ENCODE measurements at places on chromosomes 2 and 18.

- DNase-seq, result peak; percentile 38
Measured at GRCh38 chr2:181471783-181472182, 14.6 kb downstream of the ITGA4 start.

DNA sequence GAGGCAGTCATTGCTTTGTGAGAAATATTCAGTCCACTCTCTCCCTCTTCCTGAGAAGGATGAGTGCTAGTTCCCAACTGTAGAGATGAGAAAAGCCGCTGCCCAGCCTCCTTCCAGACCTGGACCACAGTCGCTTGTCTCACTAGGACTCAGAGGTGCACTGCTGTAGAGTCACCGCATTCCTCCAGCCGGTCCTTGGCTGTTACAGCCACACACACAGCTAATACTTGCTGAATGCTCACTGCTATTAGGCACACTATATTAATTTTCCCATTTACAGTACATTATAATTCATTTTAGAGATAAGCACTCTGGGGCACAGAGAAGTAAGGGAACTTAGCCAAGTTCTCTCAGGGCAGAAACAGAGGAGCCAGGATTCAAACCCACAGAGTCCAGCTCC is 10.0 kb upstream of the FABP1 start:
- no peak for DNase-seq

DNA sequence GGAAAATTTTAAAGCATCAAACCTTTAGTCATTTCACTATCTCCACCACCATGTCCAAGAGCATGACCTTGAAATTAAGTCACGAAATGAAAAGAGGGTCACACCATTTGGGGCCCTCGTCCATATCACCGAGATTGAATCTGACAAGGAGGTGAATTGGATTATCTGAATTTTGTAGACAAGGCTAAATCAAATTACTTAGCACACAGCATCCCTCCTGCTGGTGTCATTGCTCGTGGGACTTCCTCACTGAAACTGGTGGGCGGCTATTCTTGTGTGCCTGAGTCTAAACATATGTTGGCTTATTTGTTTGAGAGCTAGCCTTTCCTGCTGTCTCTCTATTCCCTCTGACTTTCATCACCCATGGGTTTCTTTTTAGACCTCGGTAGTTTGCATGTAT is 64.6 kb upstream of the CNGA3 start:
- DNase-seq, result no peak

- no peak for DNase-seq
Measured at GRCh38 chr2:100230754-100231153, 88.4 kb upstream of the AFF3 start.

DNA sequence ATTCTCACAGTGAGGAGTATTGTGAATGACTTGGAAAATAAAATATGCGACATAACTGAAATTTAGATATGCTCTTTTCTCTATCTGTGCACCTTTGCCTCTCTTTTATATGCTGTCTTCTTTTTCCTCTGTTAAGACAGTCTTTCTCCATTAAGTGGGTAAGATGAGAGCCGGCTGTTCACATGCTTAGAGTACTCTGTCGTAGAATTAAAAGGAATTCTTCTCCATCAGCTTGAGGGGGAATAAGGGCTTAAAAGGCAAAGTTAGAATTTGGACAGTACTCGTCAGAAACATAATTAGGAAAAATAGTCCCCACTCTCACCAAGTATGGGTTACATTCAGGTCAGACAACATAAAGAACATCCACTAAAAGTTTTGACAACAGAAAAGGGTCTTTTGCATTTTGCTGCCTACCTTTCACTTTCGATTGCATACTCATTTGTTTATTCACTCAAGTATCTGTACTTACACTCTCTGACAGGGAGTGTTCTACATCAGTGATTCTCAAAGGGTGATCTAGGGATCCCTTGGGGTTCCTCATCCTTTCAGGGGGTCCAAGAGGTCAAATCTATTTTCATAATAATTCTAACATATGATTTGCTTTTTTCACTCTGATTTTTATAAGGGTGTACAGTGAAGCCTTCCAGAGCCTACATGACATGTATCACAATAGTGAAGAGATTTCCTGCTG is 48.0 kb downstream of the ARHGAP15 start:
- DNase-seq, result no peak

DNA sequence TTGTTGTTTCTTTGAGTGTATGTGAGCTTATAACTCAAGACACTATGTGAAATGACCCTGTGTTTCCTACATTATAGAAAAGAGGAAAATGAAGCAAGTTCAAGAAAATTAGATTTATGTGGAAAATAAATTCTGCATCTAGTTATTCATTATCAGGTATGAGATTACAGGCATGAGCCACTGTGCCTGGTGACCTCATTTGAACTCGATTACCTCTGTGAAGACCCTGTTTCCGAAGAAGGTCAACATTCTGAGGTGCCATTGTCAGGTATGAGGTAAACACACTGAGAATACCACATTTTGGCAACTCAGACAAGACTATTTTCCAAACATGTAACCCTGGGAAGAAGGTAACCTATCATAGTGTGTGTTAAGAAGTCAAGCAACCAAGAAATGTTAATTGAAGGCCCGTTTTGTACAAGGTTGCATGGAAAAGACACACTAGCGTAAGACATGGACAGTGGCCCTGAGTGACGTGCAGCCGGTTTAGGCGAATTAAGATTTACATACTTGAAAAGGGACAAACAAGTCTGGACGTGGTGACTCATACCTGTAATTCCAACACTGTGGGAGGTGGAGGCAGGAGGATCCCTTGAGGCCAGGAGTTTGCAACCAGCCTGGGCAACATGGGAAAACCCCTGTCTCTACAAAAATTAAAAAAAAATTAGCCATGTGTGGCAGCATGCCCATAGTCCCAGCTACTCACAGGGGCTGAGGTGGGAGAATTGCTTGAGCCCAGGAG is 186.6 kb downstream of the NEDD4L start:
- DNase-seq, result no peak

GRCh38 chr18:78792736-78793135 is 186.9 kb upstream of the SALL3 start:
- DNase-seq, result no peak

DNA sequence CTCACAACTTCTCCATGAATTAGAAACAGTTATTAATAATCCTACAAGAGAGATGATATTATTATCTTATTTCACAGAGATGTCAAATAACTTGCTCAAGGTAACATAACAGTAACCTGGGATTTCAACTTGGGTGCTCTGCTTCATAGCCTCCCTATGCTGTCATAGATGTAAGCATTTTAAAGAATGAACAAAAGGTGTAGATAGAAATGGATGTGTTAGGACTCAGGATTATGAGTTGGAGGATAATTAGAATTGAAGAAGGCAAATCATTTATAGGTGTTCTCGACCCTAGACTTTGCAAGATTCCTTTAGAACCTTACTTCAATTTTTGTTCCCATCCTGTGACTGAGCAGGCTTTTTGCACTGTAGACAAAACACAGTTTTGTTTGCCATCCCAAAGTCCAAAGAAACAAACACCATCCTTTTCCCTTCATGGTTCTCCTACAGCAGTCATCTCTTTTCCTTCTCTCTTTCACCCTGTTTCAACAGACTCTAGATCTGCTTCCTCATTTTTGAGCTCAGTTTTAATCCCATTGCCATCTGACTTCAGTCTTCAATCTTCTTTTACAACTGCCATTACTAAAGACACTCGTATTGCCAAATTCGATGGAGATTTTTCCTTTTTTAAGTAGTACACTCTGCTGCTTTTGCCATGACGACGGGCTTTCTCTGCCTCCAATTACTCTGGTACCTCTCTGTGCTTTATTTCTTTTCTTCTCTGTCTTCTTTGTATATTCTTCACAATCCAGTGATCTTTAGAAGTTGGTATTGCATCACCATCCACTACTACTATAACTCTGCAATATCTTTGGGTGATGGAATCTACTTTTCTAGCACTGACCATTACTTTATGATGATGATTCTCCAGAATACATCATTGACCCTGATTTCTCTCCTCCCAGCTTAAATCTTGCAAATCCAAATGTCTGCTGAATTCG is 4.5 kb downstream of the HNMT start:
- no peak for DNase-seq

DNA sequence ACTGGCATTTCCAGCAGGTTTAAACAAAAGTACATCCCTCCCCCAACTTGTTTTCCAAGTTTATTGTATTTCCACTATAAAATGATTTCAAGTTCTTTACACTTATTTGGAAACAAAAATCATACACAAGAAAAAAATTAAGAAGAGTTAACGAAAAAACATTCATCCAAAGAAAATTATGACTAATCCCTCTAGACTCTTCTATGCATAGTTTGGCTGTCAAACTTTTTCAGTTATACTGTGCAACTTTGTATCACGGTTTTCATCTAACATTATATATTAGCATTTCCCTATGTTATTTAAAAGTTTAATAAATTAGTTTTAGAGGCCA is 627 bp downstream of the WDCP start:
- DNase-seq, result no peak

- DNase-seq, result no peak
Measured at GRCh38 chr2:6683516-6683915, 182.2 kb downstream of the CMPK2 start.

GRCh38 chr18:37499044-37499443 is 66.6 kb downstream of the CELF4 start:
- DNase-seq, result no peak

- DNase-seq, result no peak
Measured at GRCh38 chr2:226793646-226794045, 6.0 kb downstream of the IRS1 start.

DNA sequence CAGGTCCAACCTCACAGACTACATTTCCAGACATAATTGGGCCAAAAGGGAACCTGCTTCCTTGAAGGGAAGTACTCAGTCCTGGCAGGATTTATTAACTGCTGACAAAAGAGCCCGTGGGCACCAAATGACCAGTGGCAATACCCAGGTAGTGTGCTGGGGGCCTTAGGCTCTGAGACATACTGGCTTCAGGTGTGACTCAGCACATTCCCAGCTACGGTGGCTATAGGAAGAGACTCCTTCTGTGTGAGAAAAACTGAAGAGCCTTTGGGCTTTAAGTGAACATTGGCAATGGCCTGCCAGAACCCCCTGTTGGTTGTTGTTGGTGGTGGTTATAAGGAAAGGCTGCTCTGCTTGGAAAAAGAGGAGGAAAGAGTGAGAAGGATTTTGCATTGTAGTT is 401.8 kb downstream of the KCNJ3 start:
- DNase-seq, result no peak

DNA sequence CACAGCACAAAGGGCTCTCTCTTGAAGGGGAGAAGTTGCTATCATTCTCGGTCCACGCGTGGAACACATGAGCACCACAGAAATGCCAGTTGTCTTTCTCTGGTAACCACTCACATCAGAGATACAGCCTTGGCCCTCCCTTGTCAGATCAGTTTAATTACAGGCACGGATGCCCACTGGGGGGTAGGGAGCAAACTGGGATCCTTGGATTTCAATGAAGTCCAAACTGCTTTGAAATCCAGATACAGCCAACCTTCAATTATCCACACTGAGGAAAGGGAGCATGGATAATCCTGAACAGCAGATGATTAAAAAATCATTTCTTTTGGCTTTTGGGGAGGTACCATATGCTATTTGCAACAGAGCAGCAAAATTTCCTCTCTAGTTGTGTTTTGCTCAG is 63.7 kb upstream of the DAPL1 start:
- DNase-seq, result no peak

DNA sequence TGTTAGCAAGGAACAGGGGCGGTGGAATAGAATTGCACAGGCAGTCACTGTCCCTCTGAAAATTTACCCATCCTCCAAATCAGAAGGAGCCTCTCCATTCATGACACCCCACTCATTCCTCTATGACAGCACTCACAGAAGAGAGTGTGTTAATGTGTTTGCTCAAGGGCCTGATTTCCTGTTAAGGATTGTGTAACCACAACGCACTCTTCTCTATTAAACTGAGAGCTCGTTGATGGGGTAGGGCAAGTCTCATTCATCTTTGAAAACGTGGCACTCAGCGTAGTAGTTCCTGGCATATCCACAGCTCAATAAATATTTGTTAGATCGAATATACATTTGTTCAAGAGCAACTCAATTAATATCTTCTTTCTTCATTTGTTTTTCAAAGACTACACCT is 106.4 kb downstream of the VAPA start:
- DNase-seq, result no peak

GRCh38 chr2:162053066-162053807 is 20.8 kb downstream of the DPP4 start:
- no peak for DNase-seq

DNA sequence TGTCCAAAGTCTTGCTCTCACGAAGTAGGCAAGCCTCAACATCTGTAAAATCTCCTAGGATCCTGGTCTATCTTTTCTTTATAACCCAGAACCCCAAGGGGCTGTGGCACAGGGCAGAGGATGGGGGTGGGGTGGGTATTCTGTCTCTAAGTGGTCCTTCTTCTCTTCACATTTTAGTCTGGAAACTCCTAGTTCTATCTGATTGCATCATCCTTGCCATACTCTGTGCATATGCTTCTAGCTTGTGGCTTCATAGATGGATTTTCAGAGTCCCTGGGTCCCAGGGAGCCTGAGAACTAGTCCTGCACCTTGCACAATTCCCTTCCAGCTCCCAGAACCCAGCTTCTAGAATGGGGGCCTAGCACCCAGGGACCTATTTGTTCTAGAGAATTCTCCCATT is 52.5 kb downstream of the RNF152 start:
- no peak for DNase-seq

DNA sequence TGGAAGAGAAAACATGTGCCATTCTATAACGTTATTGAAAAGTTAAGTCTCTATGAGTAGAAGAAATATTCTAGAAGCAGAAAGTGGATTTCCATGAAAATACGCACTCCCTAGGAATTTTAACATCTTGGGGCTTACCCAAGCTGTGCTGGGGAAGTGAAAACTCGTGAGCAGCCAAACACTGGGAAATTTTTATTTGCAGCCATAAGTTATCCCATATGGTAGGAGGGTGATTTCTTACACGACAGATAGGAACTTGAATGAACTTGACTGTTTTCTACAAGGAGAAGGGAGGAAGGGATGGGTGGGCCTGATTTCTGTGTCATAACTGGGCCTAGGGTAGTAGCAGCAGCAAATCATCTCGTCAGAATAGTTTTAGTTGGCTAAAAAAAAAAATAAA is 272.6 kb downstream of the ETAA1 start:
- no peak for DNase-seq

DNA sequence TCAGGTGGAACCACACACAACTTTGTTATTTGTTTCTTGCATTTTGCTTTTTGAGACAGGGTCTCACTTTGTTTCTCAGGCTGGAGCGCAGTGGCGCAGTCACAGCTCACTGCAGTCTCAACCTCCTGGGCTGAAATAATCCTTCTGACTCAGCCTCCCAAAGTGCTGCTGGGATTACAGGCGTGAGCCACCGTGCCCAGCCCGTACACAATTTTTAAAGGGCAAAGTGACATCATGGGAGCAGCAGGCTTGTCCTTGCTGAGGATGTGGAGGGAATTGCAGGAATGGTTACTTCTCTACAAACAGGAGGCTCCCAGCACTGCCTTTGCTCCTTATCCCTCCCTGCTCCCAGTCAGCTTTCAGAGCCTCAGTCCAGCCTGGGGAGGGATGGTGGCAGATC is 355.9 kb upstream of the KLHL29 start:
- DNase-seq, result no peak

DNA sequence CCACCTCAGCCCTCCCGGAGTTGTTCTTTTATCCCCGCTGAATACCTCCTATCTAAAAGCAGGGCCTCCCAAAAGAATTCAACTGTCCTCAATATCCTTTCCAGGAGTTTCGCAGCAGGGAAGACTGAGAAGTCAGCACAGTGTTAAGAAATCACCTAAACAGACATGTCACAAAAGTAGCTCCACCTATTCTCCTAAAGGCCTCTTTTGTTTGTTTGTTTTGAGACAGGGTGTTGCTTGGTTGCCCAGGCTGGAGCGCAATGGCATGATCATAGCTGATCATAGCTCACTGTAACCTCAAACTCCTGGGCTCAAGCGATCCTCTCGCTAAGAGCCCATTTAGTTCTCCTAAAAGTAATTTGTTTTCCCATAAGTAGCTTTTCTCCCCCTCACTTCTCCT is 53.8 kb downstream of the TEX44 start:
- no peak for DNase-seq

All from CD4-positive, alpha-beta T cell (primary cell).